ENCODE measurements at places on chromosomes 5 and 9.

GRCh38 chr5:76852772-76853171, 3.0 kb downstream of the S100Z start:
- no peak for DNase-seq

DNA sequence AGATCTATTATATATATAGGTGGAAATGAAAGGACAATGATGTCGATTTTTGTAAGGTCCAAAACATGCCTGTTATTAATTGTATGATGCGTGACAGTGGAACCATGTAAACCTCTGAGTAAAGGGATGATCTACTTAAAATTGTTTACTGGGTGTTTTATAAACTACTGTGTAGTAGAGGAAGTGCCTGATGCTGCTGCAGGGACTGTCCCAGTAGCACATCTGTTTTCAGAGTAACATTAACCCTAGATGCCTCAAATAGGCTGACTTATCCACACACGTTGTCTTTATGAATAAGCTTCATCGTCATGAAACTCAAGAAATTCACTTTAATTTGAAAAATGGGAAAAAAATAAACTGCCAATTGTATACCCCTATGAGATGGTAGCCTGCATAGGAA, 1.7 kb downstream of the CAMK4 start:
- no peak for DNase-seq

DNA sequence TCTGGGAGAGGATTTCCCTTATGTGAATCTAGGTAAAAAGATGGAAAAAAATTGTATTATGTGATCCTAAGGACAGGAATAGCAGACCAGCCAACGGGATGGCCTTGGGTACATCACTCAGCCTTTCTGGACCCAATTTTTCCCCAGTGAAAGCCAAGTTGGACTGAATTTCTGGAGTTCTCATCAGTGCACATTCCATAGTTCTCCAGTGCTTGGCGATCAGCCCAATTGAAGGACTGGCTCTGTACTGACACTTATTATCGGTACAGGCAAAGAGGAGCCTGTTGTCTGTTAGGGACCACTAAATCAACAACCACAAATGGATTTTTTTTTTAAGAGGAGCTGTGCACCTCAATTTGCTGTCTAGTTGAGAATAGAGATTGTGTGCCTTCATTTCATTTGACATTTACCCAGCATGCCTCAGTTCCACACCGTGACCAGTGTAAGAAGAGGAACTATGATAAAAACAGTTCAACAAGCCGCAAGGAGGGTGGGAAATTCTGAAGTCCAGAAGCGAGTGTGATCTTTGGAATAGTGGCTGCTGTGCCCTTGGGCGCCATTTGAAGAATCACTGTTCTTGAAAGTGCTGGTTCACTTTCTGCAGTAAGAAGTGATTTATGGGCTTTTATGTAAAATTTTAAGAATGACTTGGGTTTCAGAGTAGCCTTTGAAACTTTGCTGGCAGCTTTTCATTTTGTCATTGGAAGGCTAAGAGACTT, 8.0 kb downstream of the ARL10 start:
- DNase-seq, result no peak

- DNase-seq, result peak; percentile 74
Observed at GRCh38 chr9:33143241-33143661, 23.9 kb downstream of the B4GALT1 start.

DNA sequence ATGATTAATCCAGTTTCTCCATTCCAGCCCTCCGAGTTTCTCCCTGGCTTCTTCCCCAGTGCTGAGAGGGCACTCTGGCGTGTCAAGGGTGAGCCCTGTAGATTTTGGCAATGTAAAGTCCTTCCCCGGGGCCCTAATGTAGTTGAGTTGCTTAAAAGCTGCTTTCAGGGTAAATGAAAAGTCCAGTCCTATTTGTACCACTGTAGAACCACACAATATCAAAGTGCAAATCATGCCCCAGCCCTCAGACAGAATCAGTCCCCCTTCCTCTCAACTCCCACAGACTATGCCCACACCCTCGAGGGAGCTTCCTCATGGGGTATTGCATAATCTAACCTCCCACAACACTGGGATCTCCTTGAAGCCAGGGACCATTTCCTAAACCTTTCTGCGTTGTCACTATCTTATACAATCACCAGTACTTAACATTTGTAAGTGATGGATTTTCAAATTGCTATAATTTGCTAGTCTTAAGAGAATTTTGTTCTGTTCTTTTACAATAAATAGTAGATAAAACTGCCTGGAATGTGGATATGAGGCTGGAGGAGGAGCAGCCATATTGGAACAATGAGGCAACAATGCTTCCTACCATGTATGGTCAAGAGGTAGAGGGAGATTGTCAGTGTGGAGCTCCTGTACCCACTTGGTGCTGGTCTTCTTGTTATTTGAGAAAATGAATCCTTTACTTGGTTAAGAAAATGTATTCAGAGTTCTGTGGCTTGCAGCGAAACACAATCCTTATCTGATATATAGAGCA, 34.4 kb downstream of the ZNF366 start:
- DNase-seq, result no peak

- DNase-seq, result no peak
Observed at GRCh38 chr5:92637960-92638359, 943.1 kb downstream of the NR2F1-AS1 start.

GRCh38 chr9:3672399-3672798, 146.6 kb upstream of the RFX3 start:
- DNase-seq, result no peak

- no peak for DNase-seq
Observed at GRCh38 chr5:115463983-115464382, 80.6 kb downstream of the FEM1C start.

GRCh38 chr9:133844398-133844784, 106.2 kb upstream of the SARDH start:
- no peak for DNase-seq

- no peak for DNase-seq
Observed at GRCh38 chr5:50887889-50888633, 221.6 kb downstream of the PARP8 start.

GRCh38 chr9:69546265-69546664, 125.9 kb downstream of the APBA1 start:
- DNase-seq, result peak; percentile 30

DNA sequence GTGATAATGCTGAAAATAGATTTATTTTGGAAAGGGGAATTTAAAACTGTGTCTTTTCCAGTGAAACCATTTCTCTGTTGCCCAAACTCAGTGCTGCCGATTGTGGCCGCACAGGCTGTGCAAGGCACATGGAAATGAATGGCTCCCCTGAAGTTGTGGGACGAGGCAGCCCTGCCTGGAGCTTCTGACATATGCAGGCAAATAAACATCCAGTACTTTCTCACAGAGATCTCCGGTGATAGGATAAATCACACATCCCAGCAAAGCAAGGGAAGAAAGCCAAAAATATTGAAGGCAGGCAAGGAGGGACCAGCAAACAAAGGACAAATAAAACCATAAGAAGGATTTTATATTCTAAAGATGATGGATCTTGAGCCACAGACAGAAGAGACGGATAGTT, 464.5 kb downstream of the MTRR start:
- no peak for DNase-seq

DNA sequence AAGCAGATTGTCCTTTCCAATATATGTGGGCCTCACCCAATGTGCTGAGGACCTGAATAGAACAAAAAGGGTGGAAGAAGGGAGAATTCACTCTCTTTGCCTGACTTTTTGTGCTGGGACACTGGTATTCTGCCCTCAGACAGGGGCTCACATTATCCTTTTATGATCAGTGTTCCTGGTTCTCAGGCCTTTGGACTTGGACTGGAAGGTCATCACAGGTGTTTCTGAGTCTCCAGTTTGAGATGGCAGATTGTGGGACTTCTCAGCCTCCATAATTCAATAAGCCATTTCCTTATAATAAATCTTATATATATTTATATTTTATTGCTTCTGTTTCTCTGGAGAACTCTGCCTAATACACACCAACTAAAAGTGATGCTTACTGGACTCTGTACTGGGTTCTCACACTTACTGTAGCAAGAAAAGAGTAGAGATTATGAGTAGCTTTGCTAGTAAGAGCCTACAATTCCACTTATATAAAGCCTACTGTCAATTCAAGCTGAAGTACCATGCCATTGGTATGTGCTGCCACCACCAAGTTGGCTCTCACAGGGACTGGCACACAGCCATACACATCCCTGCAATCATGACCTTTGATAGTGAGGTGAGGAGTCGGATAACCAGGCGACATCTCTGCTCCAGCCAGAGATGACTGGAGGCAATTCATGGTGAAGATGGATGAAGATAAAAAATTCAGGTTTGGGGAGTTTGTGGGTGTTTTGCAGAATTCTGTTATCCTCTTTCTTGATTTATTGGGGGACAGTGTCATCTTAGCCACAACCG, 130.7 kb upstream of the NR3C1 start:
- peak; percentile 54 for DNase-seq

DNA sequence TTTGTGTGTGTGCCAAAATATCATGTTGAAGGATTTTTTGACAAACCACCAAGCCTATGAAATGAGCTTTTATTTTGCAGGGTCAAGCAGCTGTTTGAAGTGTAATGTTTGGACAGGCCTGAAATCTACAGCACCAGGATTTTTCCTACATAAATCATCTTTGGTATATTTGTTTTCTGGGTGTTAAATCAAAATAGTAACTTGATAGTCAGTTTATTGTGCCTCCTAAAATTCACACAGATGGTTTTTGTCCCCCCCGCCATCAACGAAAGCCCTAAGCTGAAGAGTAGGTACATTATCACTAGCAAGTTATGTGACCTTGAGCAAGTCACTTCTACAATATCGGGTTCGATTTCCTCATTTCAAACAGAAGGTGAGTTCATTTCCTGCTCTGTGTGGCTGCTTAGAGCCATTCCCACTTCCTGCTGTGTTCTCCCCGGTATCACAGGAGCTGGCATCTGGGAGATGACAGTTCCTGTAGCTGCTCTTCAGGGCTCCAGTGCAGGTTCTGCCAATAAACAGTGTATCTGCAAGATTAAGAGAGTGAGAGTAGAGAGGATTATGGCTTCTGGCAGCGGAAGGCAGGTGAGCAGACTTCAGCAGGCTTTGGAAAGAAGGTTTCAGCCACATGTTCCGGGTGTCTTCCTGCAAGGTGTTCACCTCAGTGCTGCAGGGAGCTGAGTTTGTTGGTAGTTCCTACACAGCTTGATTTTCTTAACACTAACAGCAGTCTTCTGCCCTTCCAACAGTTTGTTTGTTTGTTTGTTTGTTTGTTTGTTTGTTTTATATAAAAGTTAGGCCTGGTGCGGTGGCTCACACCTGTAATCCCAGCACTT, 48.4 kb upstream of the GNE start:
- DNase-seq, result no peak

GRCh38 chr5:82644229-82644628, 366.1 kb upstream of the RPS23 start:
- no peak for DNase-seq

DNA sequence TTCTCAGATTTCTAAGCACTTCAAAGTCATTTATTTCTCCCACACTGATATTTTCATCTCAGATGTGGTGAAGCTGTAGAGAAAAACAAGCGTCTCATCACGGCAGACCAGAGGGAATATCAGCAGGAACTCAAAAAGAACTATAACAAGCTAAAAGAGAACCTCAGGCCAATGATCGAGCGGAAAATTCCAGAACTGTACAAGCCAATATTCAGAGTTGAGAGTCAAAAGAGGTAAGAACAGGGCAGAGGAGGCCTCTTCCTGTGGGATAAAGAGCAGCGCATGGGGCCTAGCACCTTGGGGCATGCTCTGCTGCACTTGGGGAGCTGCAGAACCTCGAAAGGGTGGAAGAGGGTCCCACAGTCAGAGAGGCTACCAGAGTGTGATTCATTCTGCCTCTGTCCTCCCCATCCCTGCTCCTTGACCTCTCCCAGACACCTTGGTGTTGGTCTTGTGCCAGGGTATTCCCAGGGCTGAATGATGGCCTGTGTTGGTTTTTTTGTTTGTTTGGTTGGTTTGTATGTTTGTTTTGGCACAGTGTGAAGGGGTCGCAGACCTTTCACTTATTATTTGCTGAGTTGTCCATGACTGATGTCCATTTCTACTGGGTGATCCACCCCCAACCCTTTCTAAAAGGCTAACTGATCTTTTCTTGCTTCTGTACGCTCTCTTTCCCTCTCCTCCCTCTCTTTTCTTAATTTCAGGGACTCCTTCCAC, 248.9 kb downstream of the DOCK8 start:
- peak; percentile 98 for DNase-seq
